Suprapubic skin (tissue), 4 donors: ENCODE measurements at places on chromosomes 7 and 10.

- DNase-seq: no peak
Measured at GRCh38 chr10:71396711-71397295, at the start of gene CDH23. Gene CDH23 (plus strand): TSS chr10:71396920. CDS start chr10:71439832, 42,912 bp downstream.

- no peak for DNase-seq
Measured at GRCh38 chr10:24360282-24361127, 151.6 kb downstream of the KIAA1217 start.

- no peak for DNase-seq
Measured at GRCh38 chr7:126792521-126792920, 460.2 kb downstream of the GRM8 start.

- no peak for DNase-seq
Measured at GRCh38 chr10:65065278-65065677, 1544.1 kb downstream of the REEP3 start.

- no peak for DNase-seq
Measured at GRCh38 chr10:14917827-14918226, 36.1 kb downstream of the DCLRE1C start.

DNA sequence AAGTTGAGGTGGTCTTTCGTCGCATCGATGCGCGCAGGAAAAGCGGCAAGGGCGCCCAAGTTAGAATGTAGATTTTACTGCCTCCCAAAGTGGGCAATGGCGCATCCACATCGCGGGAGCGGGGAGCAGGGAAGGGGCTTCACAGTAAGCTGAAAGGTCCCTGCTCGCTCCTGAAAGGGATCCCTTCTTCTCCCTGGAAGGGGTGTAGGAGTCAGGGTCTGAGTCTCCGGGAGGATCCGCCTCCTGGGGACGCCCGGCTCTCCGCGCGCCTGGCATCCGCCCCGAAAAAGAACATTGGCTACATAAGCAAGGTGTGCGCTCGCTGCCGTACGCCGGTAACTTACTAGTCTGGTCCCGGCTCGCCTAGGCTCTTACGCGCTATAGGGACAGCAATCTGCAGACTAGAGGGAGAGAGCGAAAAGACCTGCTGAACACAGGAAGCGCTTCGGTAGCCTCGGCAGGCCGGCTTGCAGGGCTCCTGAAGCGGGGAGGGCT, 804 bp downstream of the UNC5B start:
- peak; percentile 82 for DNase-seq

DNA sequence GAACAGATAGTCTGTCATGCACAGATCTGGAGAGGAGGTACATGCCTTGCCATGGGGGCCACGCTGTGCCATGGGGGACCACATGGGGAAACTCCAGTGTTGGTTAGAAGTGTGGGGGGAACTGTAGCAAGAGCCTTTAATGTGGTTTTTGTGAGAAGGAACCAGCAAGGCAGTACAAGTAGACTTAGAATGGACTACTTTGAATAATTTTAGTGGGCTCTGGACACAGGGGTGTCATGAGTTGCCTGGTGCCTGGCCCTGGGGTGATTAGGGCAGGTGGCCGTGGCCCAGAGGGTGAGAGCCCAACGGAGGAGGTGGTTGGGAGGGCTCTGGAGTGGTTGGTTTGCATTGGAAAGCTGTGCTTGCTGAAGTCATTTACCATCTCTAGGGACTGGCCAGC, 77.2 kb downstream of the CXCL12 start:
- no peak for DNase-seq

- DNase-seq: no peak
Measured at GRCh38 chr7:158458716-158459282, 128.8 kb downstream of the PTPRN2 start.

- no peak for DNase-seq
Measured at GRCh38 chr7:155071916-155072571, 1.9 kb downstream of the HTR5A start.

DNA sequence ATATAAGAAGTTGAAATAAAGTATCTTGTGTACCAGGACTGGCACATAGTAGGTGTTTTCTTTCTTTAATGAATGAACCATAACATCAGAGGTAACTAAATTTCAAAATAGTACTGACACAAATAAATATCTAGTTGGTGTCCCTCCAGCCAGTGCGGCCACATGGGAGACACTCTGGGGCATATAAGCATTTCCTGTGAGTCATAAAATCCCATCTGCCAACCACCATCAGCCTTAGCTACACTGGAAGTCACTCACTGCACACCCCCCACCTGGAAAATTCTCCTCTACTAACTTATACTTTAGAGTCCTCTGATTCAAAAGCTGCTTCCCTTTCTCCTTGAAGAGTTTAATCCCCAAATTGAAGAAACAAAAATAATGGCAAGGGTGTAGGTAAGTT, 32.5 kb downstream of the DYDC1 start:
- no peak for DNase-seq
